Right lobe of liver (tissue), 6 donors: ENCODE measurements at places on chromosomes 4 and X. TPM values are rescaled to one million over a fixed set of nuclear protein-coding genes. Genes with fewer than 3 reads are reported as not detected.

DNA sequence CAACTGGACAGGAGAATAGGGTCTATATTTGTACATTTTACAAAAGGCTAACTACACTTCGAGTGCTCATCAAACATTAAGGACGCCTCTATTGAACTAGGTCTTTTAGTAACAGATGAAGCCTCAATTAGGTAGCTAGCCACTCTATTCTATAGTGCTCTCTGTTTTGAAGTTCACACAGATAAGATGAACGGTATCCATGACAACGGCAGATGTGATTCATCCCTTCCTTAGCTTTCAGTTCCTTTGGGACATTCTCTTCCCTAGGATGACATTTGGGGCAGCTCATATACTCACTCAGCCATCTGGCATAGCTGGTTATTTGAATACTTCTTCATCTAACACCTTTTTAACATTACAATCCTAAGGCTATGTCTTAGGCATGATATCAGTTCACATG is 62.4 kb upstream of the WDFY3 start:
- no peak overlapping the region for H3K27ac ChIP-seq
- H3K27me3 ChIP-seq = no peaks in the 10 kb centered on the region
- no peaks in the 10 kb centered on the region for H3K4me1 ChIP-seq

DNA sequence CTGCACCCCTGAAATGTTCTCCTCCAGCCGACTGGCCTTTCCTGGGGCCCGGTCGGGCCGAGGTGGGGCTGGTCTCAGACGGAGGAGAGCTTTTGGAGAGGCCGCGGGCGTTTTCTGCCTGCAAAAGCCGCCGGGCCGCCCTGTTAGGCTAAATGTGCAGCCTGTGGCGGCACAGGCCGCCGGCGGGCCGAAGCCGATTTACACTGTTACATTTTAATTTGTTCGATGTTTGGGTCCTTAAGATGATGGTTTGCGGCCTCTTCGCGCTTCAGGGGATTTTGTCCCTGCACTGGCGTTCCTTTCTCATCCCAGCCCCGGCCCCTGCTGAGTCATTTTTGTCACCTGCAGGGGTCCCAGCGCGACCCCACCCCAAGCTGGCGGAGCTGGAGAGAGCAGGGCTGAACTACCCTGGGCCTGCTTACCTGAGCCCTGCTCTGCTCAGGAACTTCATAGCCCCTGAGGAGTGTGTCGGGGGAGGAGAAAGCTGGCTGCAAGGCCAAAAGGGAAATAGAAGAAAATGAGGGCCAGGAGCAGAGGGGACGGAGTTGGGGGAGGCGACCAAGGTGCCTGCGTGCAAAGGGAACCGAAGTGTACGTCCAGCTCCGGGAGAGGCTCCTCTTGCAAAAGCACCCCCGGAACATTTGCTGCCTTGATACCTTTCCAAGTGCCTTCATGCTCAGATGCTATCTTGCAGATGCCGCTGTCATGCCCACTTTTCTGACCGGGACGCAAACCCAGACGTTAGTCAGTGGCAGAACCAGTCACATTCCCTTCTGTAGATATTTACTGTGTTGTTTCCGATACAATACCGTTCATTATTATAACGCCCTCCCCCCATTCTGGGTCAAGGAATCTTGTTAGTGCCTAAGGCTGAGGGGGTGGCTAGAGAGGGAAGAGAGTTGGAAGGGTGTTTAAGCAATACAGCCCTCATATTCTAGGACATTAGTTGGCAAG is 977 bp upstream of the RBBP7 start:
- no peaks in the 10 kb centered on the region for H3K4me1 ChIP-seq
- peaks cover 6% of the 10 kb centered on the region for H3K27me3 ChIP-seq
- H3K4me3 ChIP-seq = peak overlapping the region; percentile 45
- H3K27ac ChIP-seq = peak overlapping the region; percentile 49
- H3K36me3 ChIP-seq = no peaks in the 10 kb centered on the region
- peak; percentile 44 for DNase-seq

GRCh38 chr4:111066447-111066846 is 443.6 kb upstream of the PITX2 start:
- no peak overlapping the region for H3K27ac ChIP-seq
- H3K27me3 ChIP-seq = no peaks in the 10 kb centered on the region
- no peaks in the 10 kb centered on the region for H3K4me1 ChIP-seq
- DNase-seq = no peak

The COX7B2 gene
- not detected for total RNA-seq

The BMP3 gene
- total RNA-seq = not detected

DNA sequence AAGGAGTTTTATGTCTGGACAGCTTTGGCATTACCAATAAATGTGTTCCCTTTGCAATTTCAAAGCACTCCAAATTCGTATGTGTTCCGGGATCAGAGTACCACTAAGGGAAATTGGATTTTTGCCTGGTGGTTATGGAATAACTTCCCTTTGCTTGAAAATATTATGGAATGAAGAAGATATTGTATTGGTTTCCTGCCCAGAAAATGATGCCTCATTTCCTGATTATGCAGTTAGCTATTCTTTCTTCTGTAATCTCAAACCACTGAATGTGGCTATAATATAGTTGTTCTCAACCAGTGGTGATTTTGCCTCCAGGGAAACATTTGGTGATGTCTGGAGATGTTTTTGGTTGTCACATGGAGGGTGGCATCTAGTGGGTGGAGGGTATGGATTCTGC is 142.9 kb downstream of the PCDH7 start:
- H3K36me3 ChIP-seq = no peaks in the 10 kb centered on the region
- no peak for DNase-seq
- no peak overlapping the region for H3K27ac ChIP-seq
- H3K4me1 ChIP-seq = no peaks in the 10 kb centered on the region
- no peaks in the 10 kb centered on the region for H3K27me3 ChIP-seq

The SLC16A2 gene
- total RNA-seq = 68.8 TPM

DNA sequence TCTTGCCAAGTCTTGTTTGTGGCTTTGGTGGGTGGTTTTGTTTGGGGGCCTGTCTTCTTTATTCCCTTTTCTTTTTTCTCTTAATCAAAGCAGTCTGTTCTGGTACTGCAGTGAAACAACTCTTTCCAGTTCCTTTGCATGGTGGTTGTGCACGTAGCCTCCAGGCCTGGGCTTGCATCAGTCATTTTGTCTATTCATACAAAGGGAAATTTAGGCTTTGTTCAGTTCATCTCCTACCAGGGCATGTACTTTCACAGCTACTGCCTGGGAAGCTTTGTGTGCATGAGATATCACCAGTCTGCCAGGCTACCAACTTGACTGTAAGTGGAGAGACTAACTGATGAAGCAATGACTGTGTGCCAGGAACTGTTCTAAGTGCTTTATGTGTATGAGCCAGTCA is 8.5 kb downstream of the TRIM2 start:
- no peak for DNase-seq
- no peaks in the 10 kb centered on the region for H3K4me1 ChIP-seq
- H3K27me3 ChIP-seq = no peaks in the 10 kb centered on the region
- H3K4me3 ChIP-seq = no peak overlapping the region
- H3K27ac ChIP-seq = no peak overlapping the region
- H3K36me3 ChIP-seq = no peaks in the 10 kb centered on the region

DNA sequence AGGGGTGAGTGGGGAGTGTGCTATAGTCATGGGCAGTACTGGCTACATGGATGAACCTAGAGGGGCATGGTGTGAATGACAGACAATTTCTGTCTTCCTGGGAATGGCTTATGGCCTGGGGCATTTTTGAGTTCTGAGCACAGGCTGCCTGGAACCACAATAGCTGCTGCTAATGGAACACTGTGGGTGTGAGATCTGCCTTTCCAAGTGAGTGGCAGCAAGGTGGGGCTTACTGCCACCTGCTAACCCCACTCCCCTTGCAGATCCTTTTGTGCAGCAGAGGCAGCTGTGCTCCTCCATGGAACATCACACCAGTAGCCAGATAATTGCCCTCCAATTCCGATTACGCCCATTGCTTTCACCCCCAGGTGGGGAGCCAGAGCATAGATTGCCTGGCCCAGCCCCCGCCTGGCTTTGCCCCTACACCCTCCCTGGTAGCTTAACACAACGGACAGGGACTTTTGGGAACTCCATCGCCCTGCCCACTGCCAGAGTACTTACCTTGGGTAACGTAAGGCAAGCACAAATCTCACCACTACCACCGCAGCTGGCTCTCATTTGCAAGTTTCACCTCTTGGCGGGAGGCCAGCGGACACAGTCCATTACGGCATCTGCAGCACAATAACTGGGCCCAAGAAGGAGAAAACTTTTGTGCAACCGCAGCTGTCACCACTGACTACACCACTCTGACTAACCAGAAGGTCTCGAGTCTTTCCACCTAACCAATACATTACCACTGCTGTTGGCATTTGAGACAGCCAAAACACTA is 421.2 kb upstream of the NWD2 start:
- no peaks in the 10 kb centered on the region for H3K27me3 ChIP-seq
- no peak overlapping the region for H3K27ac ChIP-seq
- H3K4me3 ChIP-seq = no peak overlapping the region
- H3K36me3 ChIP-seq = no peaks in the 10 kb centered on the region
- no peak for DNase-seq

- H3K4me3 ChIP-seq = no peak overlapping the region
- H3K27ac ChIP-seq = no peak overlapping the region
- no peaks in the 10 kb centered on the region for H3K27me3 ChIP-seq
- H3K36me3 ChIP-seq = no peaks in the 10 kb centered on the region
These were observed 56.8 kb upstream of the TXK start for GRCh38 chr4:48190839-48191238.

DNA sequence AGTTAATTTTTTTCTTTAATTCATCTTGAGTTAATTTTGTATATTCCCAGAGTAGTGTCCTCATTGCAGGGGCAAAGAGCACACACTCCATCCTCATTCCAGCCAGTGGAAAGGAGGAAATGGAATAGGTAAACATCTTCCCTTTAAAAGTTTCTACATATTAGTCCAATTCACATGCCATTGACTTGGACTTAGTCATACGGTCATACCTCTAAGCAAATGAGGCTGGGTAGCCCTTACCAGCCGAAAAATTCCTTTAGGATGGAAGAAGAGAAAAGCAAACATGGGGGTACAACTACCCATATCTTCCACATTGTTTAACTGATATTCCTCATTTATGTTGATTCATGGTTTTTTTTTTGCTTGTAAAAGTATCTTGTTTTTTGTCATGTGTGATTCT is 37.4 kb upstream of the NDP start:
- no peak overlapping the region for H3K4me3 ChIP-seq
- no peaks in the 10 kb centered on the region for H3K36me3 ChIP-seq
- H3K27me3 ChIP-seq = no peaks in the 10 kb centered on the region
- no peak overlapping the region for H3K27ac ChIP-seq
- no peak for DNase-seq

The HSFX2 gene
- not detected for total RNA-seq

DNA sequence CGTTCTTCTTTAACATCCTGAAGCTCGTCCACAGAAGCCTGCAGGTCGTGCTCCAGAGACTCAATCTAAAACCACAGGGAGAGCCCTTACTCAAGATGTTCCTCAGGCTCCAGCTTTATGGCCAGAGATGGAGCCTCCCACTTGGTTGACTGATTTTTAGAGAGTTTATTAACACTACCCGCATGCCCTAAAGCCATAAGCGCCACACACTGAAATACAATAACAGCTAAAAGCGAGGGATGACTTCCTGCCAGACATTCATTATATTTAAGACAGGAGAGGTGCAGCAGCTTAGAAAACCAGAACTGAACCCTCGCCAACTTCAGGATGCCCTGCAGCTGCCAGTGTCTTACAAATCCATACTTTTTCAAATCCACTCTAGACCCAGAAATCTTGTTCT is 42.0 kb downstream of the SOD3 start:
- H3K36me3 ChIP-seq = no peaks in the 10 kb centered on the region
- H3K4me3 ChIP-seq = no peak overlapping the region
- H3K27ac ChIP-seq = no peak overlapping the region
- H3K27me3 ChIP-seq = no peaks in the 10 kb centered on the region

- no peak overlapping the region for H3K4me3 ChIP-seq
- DNase-seq = no peak
- H3K27ac ChIP-seq = no peak overlapping the region
- no peaks in the 10 kb centered on the region for H3K4me1 ChIP-seq
- H3K36me3 ChIP-seq = no peaks in the 10 kb centered on the region
- H3K27me3 ChIP-seq = peaks cover 14% of the 10 kb centered on the region
These were observed 123.6 kb downstream of the MSL3 start for GRCh38 chrX:11881485-11882170.

DNA sequence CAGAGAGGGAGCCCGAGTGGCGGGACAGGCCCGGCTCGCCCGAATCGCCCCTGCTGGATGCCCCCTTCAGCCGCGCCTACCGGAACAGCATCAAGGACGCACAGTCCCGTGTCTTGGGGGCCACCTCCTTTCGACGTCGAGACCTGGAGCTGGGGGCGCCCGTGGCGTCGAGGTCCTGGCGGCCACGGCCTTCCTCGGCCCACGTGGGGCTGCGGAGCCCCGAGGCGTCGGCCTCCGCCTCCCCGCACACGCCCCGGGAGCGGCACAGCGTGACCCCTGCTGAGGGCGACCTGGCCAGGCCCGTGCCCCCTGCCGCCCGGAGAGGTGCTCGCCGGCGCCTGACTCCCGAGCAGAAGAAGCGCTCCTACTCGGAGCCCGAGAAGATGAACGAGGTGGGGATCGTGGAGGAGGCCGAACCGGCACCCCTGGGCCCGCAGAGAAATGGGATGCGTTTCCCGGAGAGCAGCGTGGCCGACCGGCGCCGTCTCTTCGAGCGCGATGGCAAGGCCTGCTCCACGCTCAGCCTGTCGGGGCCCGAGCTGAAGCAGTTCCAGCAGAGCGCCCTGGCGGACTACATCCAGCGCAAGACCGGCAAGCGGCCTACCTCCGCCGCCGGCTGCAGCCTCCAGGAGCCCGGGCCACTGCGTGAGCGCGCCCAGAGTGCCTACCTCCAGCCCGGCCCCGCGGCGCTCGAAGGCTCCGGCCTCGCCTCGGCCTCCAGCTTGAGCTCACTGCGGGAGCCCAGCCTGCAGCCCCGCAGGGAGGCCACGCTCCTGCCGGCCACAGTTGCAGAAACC is 156.9 kb downstream of the SOWAHB start:
- H3K27ac ChIP-seq = no peak overlapping the region
- peaks cover 17% of the 10 kb centered on the region for H3K36me3 ChIP-seq
- no peak for DNase-seq
- no peaks in the 10 kb centered on the region for H3K4me1 ChIP-seq
- no peak overlapping the region for H3K4me3 ChIP-seq
- H3K27me3 ChIP-seq = no peaks in the 10 kb centered on the region

- DNase-seq = no peak
- no peak overlapping the region for H3K4me3 ChIP-seq
- H3K27me3 ChIP-seq = no peaks in the 10 kb centered on the region
- H3K36me3 ChIP-seq = no peaks in the 10 kb centered on the region
- no peak overlapping the region for H3K27ac ChIP-seq
These were observed 149.6 kb upstream of the MID1 start for GRCh38 chrX:10769696-10770619.

- H3K36me3 ChIP-seq = no peaks in the 10 kb centered on the region
- DNase-seq = no peak
- no peak overlapping the region for H3K27ac ChIP-seq
- no peaks in the 10 kb centered on the region for H3K27me3 ChIP-seq
- H3K4me3 ChIP-seq = no peak overlapping the region
These were observed 127.4 kb upstream of the RPL34 start for GRCh38 chr4:108492816-108493595.

GRCh38 chr4:158290912-158291311 is 80.6 kb downstream of the TMEM144 start:
- no peaks in the 10 kb centered on the region for H3K36me3 ChIP-seq
- H3K27me3 ChIP-seq = no peaks in the 10 kb centered on the region
- DNase-seq = no peak
- no peaks in the 10 kb centered on the region for H3K4me1 ChIP-seq

The TMSB15A gene
- total RNA-seq = not detected
